Left lobe of liver (tissue), 2 donors: ENCODE measurements at places on chromosomes 16 and 17. TPM values are rescaled to one million over a fixed set of nuclear protein-coding genes. Genes with fewer than 3 reads are reported as not detected.

GRCh38 chr17:35809855-35810461, 674 bp downstream of the TAF15 start:
- no peak for DNase-seq

DNA sequence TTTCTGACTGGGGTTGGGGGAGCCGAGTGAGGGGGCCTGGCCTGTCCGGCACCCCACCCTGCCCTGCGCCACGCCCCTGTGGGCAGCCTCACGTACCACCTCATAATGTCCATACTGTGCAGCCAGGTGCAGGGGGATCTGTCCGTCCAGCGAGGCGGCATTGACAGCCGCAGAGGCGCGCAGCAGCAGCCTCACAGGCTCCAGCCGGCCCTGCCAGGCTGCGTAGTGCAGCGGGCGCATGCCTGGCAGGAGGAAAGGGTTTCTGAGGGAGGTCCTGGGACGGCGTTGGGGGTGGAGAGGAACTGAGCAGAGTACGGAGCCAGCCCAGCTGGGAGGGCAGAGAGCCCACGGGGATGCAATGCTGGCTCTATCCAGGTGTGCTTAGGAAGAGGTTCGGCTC, 8.4 kb downstream of the CASKIN2 start:
- DNase-seq: no peak

- DNase-seq: no peak
These were observed 12.2 kb downstream of the ABCC1 start for GRCh38 chr16:15961571-15962090.

GRCh38 chr17:78675836-78676235, 98.6 kb upstream of the DNAH17 start:
- no peak for DNase-seq

DNA sequence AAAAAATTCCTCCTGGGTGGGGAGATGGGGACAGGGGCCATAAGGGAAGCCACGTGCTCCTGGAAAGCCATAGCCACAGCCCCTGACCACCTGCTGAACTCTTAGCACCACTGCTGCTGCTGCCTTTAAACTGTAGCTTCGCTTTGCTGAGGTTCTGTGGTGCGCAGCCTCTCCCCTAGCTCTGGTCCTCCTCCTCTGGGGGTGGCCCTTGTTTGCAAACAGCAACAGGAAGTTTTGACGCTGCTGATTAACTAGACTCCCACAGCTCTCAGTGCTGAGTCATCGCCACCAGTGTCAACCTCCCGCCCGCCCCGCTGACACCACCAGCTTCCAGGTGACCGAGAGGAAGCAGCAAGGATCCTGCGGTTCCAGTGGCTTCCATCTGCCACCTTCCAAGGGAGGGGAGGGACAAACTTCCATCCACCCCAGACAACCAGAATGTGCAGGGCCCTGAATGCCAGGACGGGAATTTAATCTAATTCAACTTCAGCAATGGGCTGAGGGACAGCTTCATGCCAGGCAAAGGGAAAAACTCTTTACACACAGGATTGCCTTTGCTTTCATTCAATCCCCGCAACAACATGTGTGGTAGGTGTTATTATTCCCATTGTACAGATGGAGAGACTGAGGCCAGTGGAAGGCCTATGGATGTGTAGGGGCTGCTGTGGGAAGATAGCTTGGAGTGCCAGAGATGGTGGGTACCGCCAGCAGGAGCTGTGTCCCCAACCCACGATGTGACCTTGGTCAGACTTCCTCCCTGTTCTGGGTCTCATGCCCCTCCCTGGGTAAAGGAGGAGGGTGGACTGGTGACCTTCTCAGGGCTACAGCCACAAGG, 8.1 kb upstream of the KIFC3 start:
- peak; percentile 93 for DNase-seq

The MBTPS1 gene
- total RNA-seq: 41.3 TPM

GRCh38 chr16:51404386-51404785, 253.3 kb upstream of the SALL1 start:
- no peak for DNase-seq

- DNase-seq: no peak
These were observed 238.0 kb upstream of the TBX2 start for GRCh38 chr17:61161615-61162134.

DNA sequence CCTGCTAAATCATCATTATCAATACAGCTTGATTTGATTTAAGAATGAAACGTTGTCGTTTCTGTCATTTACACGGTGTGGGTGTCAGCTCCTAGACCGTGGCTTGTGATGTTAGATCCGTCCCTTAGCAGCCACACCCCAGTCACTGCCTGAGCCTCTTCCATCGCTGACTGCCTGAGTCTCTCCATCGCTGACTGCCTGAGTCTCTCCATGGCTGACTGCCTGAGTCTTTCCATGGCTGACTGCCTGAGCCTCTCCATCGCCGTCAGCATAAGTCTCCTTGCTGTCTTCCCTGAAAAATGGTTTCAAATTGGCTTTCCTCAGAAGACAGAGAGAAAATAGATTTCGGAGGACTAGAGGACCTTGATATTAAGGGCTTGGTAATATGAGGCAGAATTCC, 53.8 kb upstream of the CMIP start:
- no peak for DNase-seq

DNA sequence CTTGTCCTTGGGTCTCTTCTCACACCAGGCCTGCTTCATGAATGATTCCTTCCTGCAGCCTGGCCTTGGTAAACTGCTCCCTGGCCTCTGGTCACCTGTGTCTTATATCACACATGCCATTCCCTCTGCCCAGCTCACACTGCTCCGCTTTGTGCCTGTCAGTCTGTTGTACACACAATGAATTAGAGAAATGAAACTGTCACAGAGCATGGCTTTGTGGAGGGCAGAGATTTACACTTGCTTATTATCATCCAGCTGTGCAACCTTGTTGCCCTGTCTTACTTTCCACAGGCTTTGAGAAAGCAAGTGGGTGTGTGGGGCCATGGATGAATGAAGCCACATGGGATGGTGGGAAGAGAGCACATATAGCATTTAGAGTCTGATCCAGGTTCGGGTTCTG, 22.4 kb downstream of the ALDH3A2 start:
- no peak for DNase-seq

The ITGB4 gene
- total RNA-seq: 2.6 TPM

The DBF4B gene
- total RNA-seq: 1.7 TPM

GRCh38 chr16:81467815-81468214, 23.2 kb downstream of the CMIP start:
- no peak for DNase-seq

DNA sequence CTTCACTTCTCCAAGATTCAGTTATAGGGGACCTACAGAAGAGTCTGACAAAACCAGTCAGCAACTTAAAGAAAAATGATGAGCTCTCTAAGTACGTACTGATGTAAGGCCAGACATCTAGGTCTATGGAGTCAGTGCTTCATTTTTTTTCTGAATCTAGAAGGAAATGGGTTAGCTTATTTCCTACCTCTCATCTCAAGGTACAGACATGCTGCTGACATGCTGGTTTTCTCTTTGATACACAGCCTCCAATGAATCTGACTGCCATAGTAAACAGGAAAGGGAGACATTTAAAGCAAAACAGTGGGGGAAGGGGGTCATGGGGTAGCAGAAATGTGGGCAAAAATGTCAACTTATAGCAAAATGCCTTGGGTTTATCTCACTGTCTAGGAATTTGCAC, 16.4 kb downstream of the CDR2 start:
- no peak for DNase-seq

The BEAN1 gene
- total RNA-seq: 0.38 TPM

The RAPGEFL1 gene
- 19.3 TPM for total RNA-seq

The EFNB3 gene
- 0.63 TPM for total RNA-seq

The PSME3 gene
- 40.7 TPM for total RNA-seq

- no peak for DNase-seq
These were observed 47.8 kb upstream of the AMZ2 start for GRCh38 chr17:68199837-68200688.

DNA sequence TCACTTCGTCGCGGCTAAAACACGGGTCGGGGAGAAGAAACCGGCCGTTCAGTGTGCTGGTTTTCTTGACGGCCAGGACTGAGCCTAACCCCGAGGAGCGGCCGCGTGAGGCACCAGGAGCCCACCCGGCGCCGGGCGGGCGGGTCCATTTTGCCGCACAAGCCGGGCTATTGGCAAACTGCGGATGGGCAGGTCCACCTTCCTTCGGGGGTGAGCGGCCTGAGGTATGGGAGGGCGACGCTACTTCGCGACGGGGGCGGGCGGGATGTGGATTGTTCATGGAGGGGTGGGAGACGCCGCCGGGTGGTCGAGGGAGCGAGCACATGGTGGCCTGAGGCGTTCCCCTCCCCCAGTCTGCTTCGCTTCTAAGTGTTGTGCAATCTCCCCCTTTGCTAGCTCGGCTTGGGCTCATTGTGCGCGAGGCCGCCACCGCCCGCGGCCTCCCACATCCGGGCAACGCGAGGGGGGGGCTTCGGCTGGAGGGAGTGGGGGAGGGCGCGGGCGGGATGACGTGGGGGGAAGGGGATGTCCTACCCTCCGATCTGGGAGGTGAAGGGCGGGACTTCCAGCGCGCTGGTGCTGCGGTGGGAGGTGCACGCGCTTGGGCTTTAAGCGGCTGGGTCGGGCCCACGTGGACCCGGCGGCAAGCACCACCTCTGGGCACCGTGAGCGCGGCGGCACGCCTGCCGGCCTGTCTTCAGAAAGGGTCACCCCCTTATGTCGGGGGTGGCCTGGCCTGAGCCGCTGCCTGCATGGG, 5.9 kb upstream of the CD68 start:
- peak; percentile 82 for DNase-seq

The HSD17B2 gene
- 82.7 TPM for total RNA-seq

- peak; percentile 88 for DNase-seq
These were observed 155.9 kb downstream of the NTN1 start for GRCh38 chr17:9177212-9177611.

DNA sequence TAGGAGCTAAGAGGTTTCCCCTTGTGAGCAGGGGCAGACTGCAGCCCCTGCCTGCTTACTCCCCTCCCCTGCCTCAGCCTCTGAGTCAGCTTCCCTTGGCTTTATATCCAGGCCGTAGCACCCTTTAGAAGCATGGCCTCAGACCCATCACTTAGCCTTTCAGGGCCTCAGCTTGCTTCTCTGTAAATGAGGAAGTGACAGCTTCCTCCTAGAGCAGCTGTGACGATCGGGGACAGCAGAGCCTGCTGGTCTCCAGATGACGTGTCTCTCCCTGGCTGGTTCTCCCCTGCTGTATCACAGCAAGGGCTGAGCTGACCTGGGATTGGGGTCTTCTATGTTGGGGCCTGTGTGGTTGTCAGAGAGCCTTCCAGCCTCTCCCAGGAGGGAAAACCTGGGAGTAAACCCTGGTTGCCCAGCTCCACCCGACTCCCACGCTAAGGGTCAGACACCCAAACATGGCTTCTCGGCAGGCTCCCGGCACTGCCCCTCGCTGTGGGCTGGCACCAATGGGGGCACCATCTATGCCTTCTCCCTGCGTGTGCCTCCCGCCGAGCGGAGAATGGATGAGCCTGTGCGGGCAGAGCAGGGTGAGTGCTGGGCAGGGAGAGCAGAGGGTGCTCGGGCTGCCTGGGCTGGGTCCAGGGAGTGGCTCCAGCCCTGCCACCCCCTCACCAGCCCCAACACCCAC, 16.3 kb upstream of the MYO15B start:
- DNase-seq: no peak

- DNase-seq: no peak
These were observed 6.7 kb downstream of the KRTAP1-5 start for GRCh38 chr17:41020336-41020735.

The NHLRC4 gene
- total RNA-seq: 0.28 TPM

- peak; percentile 59 for DNase-seq
These were observed 83.4 kb downstream of the GAS7 start for GRCh38 chr17:10114931-10115535.

The CD300LG gene
- total RNA-seq: not detected
